ENCODE measurements at places on chromosomes 1 and 21.

GRCh38 chr1:53348486-53349368 lies 20.9 kb upstream of the LRP8 start:
- DNase-seq = no peak

- peak; percentile 74 for DNase-seq
Measured at GRCh38 chr1:111204201-111204982, 3.9 kb upstream of the DENND2D start.

- no peak for DNase-seq
Measured at GRCh38 chr21:37458669-37459276, 92.2 kb downstream of the DYRK1A start.

DNA sequence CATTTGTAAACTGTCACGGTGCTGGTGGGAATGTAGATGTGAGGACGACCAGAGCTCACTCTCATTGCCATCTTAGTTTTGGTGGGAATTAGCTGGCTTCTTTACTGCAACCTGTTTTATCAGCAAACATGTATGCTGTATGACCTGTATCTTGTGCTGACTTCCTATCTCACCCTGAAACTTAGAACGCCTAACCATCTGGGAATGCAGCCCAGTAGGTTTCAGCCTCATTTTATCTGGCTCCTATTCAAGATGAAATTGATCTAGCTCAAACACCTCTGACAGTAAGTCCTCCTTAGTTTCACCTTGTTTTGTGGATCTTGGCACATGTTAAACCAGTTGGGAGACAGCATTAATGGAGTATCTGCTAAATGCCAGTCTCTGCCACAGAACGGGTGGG lies 174.6 kb downstream of the HLX start:
- DNase-seq = no peak

DNA sequence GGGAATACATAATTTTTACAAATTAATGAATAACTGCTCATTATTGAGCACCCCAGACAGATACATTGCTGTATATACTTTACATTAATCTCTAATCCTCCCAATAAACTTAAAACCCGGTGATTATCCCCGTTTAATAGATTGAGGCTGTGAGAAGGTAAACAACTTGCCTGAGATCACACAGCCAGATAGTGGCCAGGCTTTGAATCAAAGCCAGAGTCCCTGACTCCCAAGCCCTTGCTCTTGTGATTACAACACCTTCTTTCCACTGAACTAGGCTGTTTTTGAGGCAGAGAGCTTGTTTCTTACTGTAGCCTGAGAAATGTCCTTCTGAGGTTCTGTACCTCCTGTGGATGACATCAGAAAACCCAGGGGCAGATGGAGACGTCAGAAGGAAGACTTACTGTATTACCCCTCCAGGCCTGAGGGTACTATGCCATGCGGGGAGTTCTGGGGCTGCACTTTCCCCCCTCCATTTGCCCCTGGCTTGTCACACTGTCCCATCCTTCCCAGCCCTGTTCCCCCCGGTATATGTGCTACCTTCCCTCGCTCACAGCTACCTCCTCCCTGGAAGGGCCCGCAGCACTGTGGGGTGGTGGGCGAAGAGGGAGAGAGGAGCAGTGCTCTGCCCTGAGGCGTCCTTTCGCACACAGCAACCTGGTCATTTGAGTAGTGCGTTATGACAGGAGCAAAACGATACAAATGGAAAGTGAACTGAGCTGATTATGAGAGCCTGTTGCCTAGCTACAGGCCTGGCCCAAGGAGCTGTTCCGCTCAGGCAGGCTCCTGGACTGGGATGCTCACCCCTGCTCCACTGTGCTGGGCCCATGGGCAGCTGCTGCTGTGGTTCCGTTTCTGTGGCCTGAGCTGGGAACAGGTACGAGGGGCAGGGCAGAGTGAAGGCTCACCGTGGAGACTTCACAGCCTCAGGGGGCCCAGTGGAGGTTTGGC lies 4.6 kb downstream of the KCNC4 start:
- DNase-seq = no peak

DNA sequence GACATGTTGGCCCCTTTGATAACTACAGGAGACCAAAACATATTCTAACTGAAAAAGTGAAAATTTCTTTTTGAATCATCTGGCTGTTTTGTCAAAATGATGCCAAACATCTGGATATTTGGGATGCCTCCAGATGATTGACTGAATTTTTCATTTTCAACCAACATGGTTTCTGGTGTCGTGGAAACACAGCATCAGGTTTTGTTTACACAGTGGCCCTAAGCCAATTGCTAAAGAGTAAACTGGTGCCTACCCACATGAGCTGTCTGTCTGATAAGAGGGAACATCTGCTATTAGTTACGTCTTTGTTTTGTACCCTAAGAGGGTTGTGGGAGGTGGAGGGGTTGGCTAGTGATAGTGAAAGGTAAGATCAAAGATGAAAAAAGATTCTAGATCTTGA lies 204.8 kb downstream of the KCNK2 start:
- DNase-seq = no peak

DNA sequence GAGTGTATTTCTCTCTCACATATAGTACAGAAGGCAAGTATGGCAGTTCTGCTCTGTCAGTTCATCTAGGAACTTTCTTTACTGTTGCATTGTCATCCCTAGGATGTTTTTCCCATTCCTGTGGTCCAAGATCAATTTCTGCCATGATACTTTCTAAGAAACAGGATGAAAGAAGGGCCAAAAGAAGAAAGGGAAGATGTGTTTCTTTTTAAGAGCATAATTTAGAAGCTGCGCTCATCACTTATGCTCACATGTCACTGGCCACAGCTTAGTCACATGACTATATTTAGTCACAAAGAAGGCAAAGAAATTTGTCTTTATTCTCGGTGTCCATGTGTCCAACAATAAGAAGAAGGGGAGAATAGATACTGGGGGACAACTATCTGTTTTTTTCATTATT lies 7.0 kb upstream of the MAST2 start:
- no peak for DNase-seq

DNA sequence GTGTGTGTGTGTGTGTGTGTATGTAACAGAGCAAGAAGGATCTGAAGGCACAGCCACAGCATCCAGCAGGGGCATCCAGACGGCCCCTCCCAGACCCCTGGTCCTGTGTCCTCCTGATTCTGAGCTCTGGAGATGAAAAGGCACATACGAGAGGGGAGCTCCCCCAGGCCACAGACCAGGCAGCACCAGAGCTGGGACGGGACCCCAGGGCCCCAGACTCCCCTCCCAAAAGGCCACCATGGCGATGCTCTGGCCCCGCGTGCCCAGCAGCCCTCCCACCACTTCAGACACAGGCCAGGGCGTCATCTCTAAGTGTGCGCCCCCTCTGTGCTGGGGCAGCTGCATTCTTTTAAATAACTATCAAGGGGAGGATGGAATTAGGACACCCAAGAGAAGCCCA lies 245.8 kb downstream of the MATN1 start:
- DNase-seq = no peak

- no peak for DNase-seq
Measured at GRCh38 chr1:169100208-169100607, 6.3 kb upstream of the ATP1B1 start.
